ENCODE measurements at places on chromosomes 2 and 18. TPM values are rescaled to one million over a fixed set of nuclear protein-coding genes. Genes with fewer than 3 reads are reported as not detected.

DNA sequence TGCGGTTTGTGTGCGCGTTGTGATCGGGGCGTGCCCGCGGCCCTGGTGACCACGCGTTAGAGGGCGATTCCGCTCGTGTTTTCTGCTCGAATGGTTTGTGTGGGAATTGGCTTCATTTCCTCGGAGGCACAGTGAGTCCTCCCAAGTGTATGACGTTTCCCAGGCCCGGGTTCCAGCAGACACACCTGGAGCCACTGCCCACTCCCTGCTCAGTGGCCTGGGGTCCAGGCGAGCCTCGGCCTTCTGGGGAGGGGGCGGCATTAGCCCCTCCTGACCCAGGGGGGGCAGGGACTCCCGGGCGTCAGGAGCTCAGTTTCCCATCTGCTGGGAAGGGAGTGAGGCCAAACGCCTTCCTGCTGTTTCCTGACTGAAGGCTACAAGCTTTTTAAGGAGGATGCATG, 92.1 kb downstream of the NFATC1 start:
- no peak for DNase-seq

DNA sequence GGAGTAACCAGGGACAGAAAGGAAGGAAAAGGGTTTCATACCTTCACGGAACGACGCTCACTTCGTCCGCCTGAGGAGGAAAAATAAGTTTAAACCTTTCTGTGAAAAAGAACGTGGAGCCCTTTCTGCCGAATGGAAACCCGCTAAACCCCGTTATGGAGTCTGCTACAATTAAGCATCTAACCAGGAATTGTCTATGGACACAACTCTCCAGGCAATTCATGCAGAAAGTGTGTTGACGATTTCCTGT, 528 bp upstream of the PPP4R3B start:
- no peak for DNase-seq

DNA sequence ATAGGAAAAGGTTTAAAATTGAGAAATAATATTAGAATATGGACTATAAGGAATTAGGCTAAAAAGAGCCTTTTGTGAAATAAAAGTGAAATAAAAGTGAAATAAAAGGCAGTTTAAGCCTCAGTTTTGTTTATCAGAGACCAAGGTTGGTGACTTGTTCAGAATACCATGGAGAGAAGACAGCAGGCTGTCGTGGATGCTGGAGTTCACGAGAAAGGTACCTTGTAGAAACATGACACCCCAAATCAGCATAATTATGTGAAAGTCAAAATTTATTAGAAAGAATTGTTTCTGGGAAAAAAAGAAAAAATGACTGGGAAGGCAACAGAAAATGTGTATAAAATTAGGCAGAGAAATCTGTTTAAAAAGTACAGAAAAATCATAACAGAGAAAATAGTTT, 46.5 kb upstream of the SPAG16 start:
- no peak for DNase-seq

DNA sequence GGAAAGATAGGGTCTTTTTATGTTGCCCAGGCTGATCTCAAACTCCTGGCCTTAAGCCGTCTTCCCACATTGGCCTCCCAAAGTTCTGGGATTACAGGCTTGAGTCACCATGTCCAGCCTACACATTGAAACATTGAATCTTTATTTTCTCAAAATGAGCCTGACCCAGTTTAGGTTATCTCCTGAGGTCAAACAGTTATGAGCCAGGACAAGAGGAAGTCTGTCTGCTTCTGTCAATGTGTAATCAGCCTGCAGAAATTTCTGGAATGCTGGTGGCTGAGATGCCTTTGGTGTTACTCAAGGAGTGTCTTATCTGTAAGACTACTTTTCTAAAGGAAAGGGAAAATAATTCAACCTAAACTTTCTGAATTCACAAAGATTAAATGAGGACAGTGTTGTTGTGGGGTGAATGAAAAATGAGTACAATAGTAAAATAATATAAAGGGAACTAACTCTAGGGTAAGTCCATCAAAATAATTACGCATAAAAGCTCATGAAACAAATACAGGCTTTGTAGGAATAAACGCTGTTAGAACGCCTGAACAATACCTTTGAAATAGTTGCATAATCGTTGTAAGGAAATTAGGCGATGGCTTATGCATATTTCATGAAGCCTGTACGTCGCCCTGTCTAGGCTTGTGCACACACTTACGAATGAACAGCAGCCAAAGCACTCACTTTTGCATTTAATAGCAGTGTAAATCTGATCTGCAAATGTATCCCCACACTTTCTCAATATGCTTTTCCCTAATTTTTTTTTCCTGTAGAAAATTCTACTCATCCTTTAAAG, 260.8 kb downstream of the RDH14 start:
- DNase-seq: peak; percentile 72

GRCh38 chr2:159035790-159036411, 67.5 kb downstream of the TANC1 start:
- DNase-seq: no peak

GRCh38 chr2:158142568-158143332, 41.1 kb downstream of the UPP2 start:
- DNase-seq: no peak

GRCh38 chr2:151422917-151423439, 13.3 kb downstream of the RIF1 start:
- DNase-seq: no peak

- DNase-seq: no peak
Measured at GRCh38 chr2:25302758-25303375, 38.9 kb downstream of the DNMT3A start.

DNA sequence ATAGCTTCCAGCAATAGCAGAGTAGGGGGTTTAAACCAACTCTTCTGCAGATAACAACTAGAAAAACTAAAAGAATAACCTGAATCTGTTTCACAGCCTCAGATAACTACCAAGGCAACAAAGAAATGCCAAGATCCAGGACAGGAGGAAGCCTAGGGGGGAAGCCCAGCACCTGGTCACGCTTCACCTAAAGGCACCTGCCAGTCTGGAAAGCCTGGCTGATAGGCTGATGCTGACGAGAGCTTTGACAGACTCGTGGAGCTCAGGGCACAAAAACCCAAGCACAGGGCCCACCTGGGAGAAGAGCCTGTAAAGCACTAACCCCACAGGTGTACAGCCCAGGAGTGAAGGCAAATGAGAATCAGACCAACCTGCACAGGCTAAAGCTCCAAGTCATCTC, 22.6 kb downstream of the EIPR1 start:
- no peak for DNase-seq

- DNase-seq: peak; percentile 86
Measured at GRCh38 chr2:43426305-43427031, 169.4 kb downstream of the THADA start.

- no peak for DNase-seq
Measured at GRCh38 chr2:44772669-44773378, 168.7 kb upstream of the SIX3 start.

DNA sequence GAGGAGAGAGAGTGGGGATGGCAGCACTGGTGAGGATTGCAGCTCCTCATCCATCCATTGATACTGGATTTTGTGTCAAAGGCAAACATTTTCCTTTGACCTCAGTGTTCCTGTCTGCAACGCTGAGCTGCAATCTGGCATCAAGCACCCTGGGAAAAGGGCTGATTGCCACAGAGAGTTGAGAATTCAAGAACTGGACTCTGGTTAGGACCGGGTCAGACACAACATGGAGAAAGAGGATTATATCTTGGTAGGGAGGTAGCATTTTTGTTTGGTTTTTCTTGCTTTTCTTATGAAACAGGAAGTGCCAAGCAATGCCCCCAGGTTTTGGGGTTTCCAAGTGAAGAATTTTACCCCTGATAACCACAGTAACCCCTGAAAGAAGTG, 81.9 kb upstream of the PKDCC start:
- peak; percentile 62 for DNase-seq

DNA sequence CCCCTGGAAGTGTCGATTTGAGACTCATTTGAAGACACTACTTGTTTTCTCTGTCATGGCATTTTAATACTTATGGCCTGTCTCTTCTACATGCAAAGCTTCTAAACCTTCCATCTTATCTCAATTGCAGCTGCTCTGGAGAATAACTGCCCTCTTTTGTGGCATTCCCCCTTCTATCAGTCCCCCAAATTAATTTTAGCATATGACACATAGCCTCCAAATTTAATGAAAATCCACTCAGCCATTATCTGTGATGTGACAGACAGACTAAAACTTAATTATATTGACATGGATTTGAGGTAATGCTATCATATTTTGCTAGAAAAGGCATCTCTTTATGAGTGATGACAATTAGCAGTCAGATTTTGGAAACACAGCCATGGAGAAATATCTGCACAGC, 71.2 kb downstream of the LRRTM1 start:
- no peak for DNase-seq

GRCh38 chr2:41872646-41873045, 175.2 kb upstream of the PKDCC start:
- DNase-seq: no peak

GRCh38 chr2:177666408-177666807, 273.8 kb downstream of the AGPS start:
- DNase-seq: no peak

- DNase-seq: no peak
Measured at GRCh38 chr2:226837334-226837733, 1.5 kb downstream of the RHBDD1 start.

- no peak for DNase-seq
Measured at GRCh38 chr2:219681694-219682300, 54.4 kb downstream of the SLC4A3 start.

- DNase-seq: no peak
Measured at GRCh38 chr2:35545301-35545700, 810.3 kb upstream of the CRIM1 start.

DNA sequence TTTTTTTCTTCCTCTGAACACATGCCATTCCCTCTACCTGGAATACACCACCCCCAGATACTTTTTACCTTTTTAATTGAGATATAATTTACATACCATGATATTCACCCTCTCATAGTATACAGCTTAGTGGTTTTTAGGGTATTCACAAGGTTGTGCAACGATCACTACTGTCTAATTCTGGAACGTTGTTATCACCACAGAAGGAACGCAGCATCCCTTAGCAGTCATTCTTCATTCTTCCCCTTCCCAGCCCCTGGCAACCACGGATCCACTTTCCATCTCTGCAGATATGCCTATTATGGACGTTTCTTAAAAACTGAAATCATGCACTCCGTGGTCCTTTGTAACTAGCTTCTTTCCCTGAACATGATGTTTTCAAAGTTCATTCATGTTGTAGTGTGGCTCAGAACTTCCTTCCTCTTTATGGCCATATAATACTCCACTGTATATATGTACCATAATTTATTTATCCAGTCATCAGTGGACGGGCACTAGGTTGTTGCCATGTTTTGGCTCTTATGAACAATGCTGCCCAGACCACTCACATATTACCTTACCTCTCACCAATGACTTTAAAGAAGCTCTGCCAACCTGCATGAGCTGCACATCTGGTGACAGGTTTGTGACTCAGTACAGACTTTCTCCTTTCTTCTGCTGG, 168.9 kb downstream of the CTIF start:
- no peak for DNase-seq

GRCh38 chr2:241491549-241492173, 16.7 kb downstream of the STK25 start:
- DNase-seq: no peak

DNA sequence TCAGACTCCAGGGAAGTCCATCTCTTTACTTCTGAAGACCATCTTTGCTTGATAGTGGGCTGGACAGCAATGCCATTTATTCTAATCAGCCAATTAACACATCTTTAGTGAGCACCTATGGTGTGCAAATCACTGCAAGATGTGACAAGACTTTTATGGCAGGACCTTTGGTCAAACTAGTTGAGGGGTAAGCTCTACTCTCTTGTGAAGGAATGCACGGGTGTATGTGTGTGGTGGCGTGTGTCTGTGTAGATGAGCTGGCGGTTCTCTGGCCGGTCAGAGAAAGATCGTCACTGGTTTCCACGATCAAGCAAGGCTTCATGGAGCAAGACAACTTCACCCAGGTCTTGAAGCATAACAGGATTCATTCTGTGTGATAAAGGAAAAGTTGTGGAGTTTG, 281.1 kb upstream of the EPAS1 start:
- no peak for DNase-seq

Gene TMEM200C
- total RNA-seq: not detected

Gene SLC4A5
- total RNA-seq: not detected

Gene LIMS3
- total RNA-seq: 0.26 TPM

Gene ASPRV1
- 2.4 TPM for total RNA-seq

Gene SERPINB3
- total RNA-seq: not detected

Gene DRC1
- not detected for total RNA-seq

Gene CDH7
- not detected for total RNA-seq

Gene DNAJC10
- 86.0 TPM for total RNA-seq

Gene RFTN2
- total RNA-seq: 0.07 TPM
